Activated CD4-positive, alpha-beta T cell treated with anti-CD3 and anti-CD28 coated beads for 36 hours (primary cell): ENCODE measurements at places on chromosomes 16 and 17.

DNA sequence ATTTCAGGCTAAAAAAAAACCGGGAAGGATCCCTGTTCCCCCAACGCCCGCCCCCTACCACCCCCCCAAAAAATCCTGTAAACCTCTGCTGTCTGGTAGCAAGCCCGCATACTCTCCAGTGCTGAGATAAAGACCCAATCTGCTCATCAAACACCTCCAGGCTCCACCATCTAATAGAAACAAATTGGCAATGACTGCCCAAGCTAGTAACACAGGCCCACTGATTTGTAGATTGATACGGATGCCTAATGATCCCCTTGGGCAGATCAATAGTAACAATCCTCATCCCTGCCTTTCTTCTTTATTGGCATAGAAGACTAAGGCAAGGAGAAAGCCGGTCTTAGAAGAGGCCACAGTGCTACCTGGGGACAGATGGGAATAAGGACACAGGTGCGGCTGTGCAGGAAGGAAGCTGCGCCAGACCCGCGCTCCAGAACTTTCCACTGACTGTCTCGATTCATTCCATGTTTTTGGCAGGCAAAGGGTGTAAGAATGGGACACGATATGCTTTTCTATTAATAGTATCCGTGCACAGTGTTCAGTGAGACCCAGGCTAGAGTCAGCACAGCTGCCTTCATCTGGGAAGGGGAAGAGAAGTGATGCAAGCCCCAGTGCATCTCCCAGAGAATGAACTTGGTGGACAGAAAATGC, 407.6 kb upstream of the PSMD7 start:
- no peak for DNase-seq

- no peak for DNase-seq
Observed at GRCh38 chr16:78871241-78871640, 729.3 kb downstream of the MAF start.

- no peak for DNase-seq
Observed at GRCh38 chr16:28001184-28001583, 62.3 kb downstream of the GSG1L start.

DNA sequence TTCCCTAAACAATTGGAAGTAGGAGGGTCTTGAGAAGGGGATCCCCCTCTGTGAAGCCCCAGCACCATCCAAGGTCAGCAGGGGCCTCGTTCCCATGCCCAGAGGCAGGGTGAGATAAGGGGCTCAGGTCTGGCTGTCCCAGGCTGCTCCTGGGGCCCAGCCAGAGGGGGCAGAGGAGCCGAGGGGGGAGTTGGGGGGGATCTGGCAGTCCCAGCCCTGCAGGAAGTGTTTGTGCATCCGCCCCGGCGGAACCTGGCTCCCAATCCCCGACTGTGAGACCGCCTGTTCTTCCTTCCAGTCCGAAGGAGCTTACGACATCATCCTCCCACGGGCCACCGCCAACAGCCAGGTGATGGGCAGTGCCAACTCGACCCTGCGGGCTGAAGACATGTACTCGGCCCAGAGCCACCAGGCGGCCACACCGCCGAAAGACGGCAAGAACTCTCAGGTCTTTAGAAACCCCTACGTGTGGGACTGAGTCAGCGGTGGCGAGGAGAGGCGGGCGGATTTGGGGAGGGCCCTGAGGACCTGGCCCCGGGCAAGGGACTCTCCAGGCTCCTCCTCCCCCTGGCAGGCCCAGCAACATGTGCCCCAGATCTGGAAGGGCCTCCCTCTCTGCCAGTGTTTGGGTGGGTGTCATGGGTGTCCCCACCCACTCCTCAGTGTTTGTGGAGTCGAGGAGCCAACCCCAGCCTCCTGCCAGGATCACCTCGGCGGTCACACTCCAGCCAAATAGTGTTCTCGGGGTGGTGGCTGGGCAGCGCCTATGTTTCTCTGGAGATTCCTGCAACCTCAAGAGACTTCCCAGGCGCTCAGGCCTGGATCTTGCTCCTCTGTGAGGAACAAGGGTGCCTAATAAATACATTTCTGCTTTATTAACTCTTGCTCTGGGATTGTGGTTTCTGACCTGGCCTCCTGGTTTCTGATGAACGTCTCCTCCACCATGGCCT, 14.9 kb downstream of the GPRC5C start:
- DNase-seq = peak; percentile 48
